Upper lobe of right lung (tissue), 1 donor: ENCODE measurements at places on chromosomes 4 and X. TPM values are rescaled to one million over a fixed set of nuclear protein-coding genes. Genes with fewer than 3 reads are reported as not detected.
A peak's percentile ranks its signal among the peaks of the same experiment; 100 is the strongest.

- no peak overlapping the region for H3K27ac ChIP-seq
- no peaks in the 10 kb centered on the region for H3K27me3 ChIP-seq
- H3K4me3 ChIP-seq = no peak overlapping the region
- H3K4me1 ChIP-seq = no peaks in the 10 kb centered on the region
- no peak for DNase-seq
Observed at GRCh38 chr4:30875658-30876269, 155.6 kb downstream of the PCDH7 start.

DNA sequence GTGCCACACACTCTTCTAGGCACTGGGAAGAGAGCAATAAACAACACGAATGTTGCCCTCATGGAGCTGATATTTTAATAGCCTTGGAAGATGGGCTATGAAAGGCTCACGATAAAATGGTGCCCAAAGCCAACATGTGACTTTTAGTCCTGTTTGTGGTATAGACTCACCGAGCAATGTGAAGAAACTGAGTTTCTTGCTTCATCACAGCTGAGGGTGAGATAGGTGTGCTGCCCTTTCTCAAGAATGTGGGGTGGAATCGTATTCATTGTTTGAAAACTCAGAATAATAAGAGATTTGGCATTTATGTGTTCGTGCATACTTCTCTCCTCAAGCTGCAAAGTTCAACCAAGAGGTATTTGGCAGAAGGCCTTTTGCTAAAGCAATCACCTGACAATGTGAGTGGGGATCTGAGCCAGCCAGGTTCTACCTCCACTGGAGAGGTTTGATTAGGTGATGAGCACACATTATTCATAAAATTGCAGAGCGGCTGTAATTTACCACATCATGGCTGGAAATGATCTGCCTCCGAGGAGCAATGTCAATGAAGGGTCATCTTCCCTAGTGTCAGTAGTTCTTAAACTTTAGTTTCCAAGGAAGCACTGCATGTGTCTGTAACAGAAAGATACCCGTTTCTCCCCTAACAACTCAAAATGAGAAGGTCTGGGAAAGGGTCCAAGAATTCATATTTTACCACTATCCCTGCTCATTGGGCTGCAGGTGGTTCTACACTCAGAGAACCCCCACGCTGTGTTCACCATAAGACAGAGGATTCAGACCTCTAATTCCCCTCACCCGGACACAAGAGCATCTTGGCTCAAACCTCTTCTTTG lies 41.9 kb upstream of the CBR4 start:
- H3K4me1 ChIP-seq = peaks cover 10% of the 10 kb centered on the region
- H3K27ac ChIP-seq = no peak overlapping the region
- H3K36me3 ChIP-seq = no peaks in the 10 kb centered on the region

- no peaks in the 10 kb centered on the region for H3K27me3 ChIP-seq
- no peaks in the 10 kb centered on the region for H3K36me3 ChIP-seq
- H3K4me1 ChIP-seq = no peaks in the 10 kb centered on the region
- no peak overlapping the region for H3K4me3 ChIP-seq
Observed at GRCh38 chrX:69229436-69229835, 64.2 kb upstream of the PJA1 start.

DNA sequence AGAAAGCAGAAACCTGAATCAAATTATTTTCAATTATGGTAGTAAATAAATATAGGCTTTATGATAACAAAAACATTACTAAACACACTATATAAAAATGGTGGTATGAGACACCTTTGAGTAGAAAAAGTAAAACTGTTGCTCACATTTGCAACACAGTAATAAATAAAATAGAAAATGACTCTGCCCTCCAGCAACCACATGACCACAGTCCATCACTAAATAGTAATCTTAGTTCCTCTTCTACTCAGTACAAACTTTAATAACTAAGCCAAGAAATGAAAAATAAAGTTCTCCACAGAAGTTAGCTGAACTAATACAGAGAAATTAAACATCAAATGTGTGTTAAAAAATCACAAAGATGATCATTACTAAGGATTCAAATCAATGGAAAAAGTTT lies 108.5 kb downstream of the ADGRA3 start:
- no peaks in the 10 kb centered on the region for H3K4me1 ChIP-seq
- H3K36me3 ChIP-seq = no peaks in the 10 kb centered on the region
- DNase-seq = no peak
- H3K4me3 ChIP-seq = no peak overlapping the region

DNA sequence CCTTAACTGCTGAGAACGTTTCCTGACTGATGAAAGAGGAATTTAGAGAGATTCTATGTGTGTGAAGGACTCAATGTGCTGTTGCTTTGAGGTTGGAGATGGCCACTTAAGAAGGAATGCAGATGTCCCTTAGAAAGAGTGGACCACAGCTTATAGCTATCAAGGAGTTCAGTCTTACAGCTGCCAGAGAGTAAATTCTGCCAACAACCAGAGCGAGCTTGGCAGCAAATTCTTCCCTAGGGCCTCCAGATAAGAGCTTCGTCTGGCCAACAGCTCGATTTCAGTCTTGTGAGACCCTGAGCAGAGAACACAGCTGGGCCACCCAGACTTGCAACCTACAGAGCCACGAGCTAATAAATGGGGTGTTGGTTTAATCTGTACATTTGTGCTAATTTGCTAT lies 21.8 kb downstream of the MID1 start:
- H3K4me1 ChIP-seq = no peaks in the 10 kb centered on the region
- no peaks in the 10 kb centered on the region for H3K36me3 ChIP-seq
- no peaks in the 10 kb centered on the region for H3K27me3 ChIP-seq
- DNase-seq = no peak
- H3K27ac ChIP-seq = no peak overlapping the region

- no peaks in the 10 kb centered on the region for H3K36me3 ChIP-seq
- no peaks in the 10 kb centered on the region for H3K27me3 ChIP-seq
- no peak overlapping the region for H3K4me3 ChIP-seq
- H3K27ac ChIP-seq = no peak overlapping the region
- no peaks in the 10 kb centered on the region for H3K4me1 ChIP-seq
- DNase-seq = no peak
Observed at GRCh38 chr4:162683659-162684370, 482.9 kb downstream of the NAF1 start.

- no peaks in the 10 kb centered on the region for H3K36me3 ChIP-seq
- no peaks in the 10 kb centered on the region for H3K27me3 ChIP-seq
- H3K27ac ChIP-seq = no peak overlapping the region
- DNase-seq = no peak
Observed at GRCh38 chr4:123215536-123215935, 181.1 kb upstream of the SPRY1 start.

DNA sequence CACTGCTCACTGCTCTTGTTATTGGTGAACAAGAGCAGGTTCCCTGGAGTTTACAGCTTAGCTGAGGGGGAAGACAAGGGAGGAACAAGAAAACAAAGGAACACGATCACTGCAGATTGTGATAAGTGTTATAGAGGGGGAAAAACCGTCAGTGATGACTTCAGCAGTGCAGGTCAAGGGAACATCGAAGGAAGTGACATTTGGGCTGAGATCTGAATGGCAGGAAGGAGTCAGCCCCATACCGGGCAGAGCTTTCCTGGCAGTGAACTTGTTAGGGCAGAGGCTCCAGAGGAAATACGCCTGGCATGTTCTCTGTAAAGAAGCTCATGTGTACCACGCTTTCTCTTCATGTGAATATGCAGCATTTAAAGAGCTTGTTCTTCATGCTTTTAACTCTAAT lies 78.1 kb downstream of the LDB2 start:
- H3K36me3 ChIP-seq = no peaks in the 10 kb centered on the region
- DNase-seq = no peak
- H3K27ac ChIP-seq = no peak overlapping the region
- no peak overlapping the region for H3K4me3 ChIP-seq
- H3K4me1 ChIP-seq = no peaks in the 10 kb centered on the region

DNA sequence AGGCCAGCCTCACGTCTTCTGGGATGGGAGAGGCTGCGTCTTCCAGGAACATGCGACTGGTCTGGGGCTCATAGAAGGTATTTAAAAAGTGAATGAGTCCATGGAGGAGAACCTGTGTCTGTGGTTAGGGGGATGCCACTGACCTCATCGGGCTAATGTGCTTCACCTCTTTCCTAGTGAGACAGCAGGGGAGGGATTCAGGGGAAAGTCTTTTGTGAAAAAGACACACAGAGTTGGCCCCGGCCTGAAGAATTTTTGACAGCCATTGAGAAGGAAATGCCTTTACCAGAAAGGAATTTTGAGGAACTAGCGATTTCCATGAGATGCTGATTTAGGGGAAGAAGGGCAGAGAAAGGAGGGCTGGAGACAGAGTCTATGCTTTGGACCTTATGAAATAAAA lies 11.0 kb upstream of the C4orf50 start:
- no peak for DNase-seq
- peaks cover 3% of the 10 kb centered on the region for H3K4me1 ChIP-seq
- H3K4me3 ChIP-seq = no peak overlapping the region
- H3K27me3 ChIP-seq = no peaks in the 10 kb centered on the region
- no peak overlapping the region for H3K27ac ChIP-seq
- no peaks in the 10 kb centered on the region for H3K36me3 ChIP-seq

GRCh38 chr4:18069810-18070209 lies 48.3 kb upstream of the LCORL start:
- H3K27me3 ChIP-seq = no peaks in the 10 kb centered on the region
- no peak for DNase-seq
- H3K27ac ChIP-seq = no peak overlapping the region
- no peak overlapping the region for H3K4me3 ChIP-seq
- no peaks in the 10 kb centered on the region for H3K36me3 ChIP-seq
- H3K4me1 ChIP-seq = no peaks in the 10 kb centered on the region

DNA sequence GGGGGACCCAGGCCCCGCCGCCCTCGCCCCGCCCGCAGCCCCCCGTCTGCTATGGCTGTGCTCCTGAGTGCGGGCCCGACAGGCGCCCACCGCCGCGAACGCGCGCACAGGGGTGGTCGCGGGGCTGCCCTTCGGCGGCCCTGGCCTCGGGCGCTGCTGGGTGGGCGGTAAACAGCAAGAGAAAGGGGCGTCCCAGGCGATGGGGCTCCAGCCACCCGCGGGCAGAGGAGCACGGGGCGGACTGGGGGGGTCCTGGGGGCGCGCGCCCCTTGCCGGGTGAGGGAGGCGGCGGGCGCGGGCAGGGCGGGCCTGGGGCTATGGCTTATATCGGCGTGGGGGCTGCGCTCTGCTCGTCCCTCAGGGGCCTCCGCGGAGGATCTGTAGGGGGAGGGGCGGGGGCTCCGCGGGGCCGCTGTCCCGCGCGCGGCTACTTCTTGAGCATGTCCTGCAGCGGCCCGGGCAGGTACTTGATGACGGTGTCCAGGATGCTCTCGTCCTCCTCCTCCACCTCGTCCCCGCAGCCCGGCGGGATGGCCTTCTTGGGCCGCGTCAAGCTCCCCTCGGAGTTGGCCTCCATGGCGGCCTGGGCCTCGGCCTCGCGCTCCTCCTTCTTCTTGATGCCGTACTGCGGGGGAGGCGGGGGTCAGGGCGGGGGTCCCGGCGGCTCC lies 39.7 kb downstream of the CPLX1 start:
- H3K4me1 ChIP-seq = peaks cover 33% of the 10 kb centered on the region
- peak overlapping the region; percentile 55 for H3K27ac ChIP-seq
- peaks cover 35% of the 10 kb centered on the region for H3K27me3 ChIP-seq
- no peak for DNase-seq

- H3K4me3 ChIP-seq = no peak overlapping the region
- H3K27me3 ChIP-seq = no peaks in the 10 kb centered on the region
- DNase-seq = no peak
- no peak overlapping the region for H3K27ac ChIP-seq
- H3K4me1 ChIP-seq = no peaks in the 10 kb centered on the region
Observed at GRCh38 chr4:73589887-73590801, 30.1 kb downstream of the RASSF6 start.

GRCh38 chr4:7939377-7940108 lies at the start of gene AFAP1:
Gene AFAP1, minus strand, starts transcription at chr4:7939861. Its CDS starts 67,783 bp downstream, at chr4:7872078.
- peak; percentile 92 for DNase-seq
- H3K36me3 ChIP-seq = no peaks in the 10 kb centered on the region
- H3K27ac ChIP-seq = peak within 1 kb of the TSS; percentile 91
- peaks cover 17% of the 10 kb centered on the region for H3K4me1 ChIP-seq

- H3K27me3 ChIP-seq = no peaks in the 10 kb centered on the region
- H3K4me1 ChIP-seq = no peaks in the 10 kb centered on the region
- no peak overlapping the region for H3K4me3 ChIP-seq
- H3K27ac ChIP-seq = no peak overlapping the region
- H3K36me3 ChIP-seq = no peaks in the 10 kb centered on the region
Observed at GRCh38 chrX:153875391-153876111, 10.4 kb downstream of the L1CAM start.

DNA sequence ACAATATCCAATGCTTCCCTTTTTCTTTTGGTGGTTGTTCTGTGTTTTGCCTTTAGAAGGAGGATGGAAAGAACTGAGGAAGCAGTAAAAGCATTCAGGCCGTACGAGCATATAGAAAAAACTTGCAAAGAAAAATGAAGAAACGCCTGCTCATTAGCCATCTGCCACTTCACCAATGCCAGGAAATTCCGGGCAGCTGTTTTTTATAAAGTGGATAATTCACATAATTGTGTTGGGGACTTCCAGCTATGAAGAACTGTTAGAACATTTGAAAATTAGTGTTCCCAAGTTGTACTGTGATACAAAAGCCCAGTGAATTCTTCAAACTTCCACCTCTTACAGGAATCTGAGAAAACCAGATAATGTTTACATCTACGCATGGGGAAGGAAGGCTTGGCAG lies 11.7 kb downstream of the RELL1 start:
- H3K4me3 ChIP-seq = no peak overlapping the region
- no peak for DNase-seq
- no peaks in the 10 kb centered on the region for H3K27me3 ChIP-seq
- peaks cover 46% of the 10 kb centered on the region for H3K4me1 ChIP-seq
- H3K36me3 ChIP-seq = no peaks in the 10 kb centered on the region

DNA sequence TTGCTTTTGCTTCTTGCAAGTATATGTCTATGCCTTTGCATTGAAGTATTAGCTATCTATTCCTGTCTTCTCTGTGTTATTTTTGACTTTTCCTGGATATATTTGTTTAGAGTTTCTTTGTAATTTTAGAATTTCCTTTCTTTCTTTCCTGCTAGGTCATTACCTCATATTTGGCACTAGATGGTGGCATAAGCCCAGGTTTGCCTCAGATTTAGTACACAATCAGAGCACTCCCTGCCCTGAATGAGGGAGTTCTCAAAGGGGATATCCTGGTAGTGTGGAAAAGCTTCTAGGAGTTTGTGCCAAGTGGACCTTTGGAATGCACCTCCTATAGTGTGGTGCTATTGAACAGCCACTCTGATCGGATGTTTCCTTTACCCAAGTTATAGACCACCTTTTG lies 181.6 kb downstream of the UGT8 start:
- H3K27me3 ChIP-seq = no peaks in the 10 kb centered on the region
- H3K4me1 ChIP-seq = no peaks in the 10 kb centered on the region
- H3K27ac ChIP-seq = no peak overlapping the region
- DNase-seq = no peak

GRCh38 chr4:19492606-19493005 lies 759.1 kb upstream of the SLIT2 start:
- no peak overlapping the region for H3K4me3 ChIP-seq
- H3K27ac ChIP-seq = no peak overlapping the region
- H3K36me3 ChIP-seq = no peaks in the 10 kb centered on the region
- H3K27me3 ChIP-seq = no peaks in the 10 kb centered on the region
- H3K4me1 ChIP-seq = no peaks in the 10 kb centered on the region
- DNase-seq = no peak

The BMX gene
- total RNA-seq = 3.6 TPM

The GAGE12J gene
- total RNA-seq = not detected

The HTN1 gene
- not detected for total RNA-seq

The HELT gene
- 0.49 TPM for total RNA-seq

The NUDT9 gene
- 43.9 TPM for total RNA-seq

The NLRP2B gene
- not detected for total RNA-seq

The ADAM29 gene
- total RNA-seq = not detected

The ADAMTS3 gene
- total RNA-seq = 3.6 TPM

The SULT1E1 gene
- total RNA-seq = 1.4 TPM

The GPRIN3 gene
- total RNA-seq = 25.2 TPM

The SSX3 gene
- not detected for total RNA-seq

The MED28 gene
- total RNA-seq = 50.0 TPM

The CRLF2 gene
- total RNA-seq = 1.2 TPM

The GAGE12E gene
- total RNA-seq = not detected

The CYLC1 gene
- not detected for total RNA-seq

The CWH43 gene
- total RNA-seq = not detected

The EPGN gene
- total RNA-seq = 2.8 TPM
